CD4-positive, alpha-beta T cell treated with Interleukin-15 for 1 hour (primary cell): ENCODE measurements at places on chromosomes 1 and 21.
A peak's percentile ranks its signal among the peaks of the same experiment; 100 is the strongest.

- no peak for DNase-seq
Observed at GRCh38 chr21:40901691-40902090, 54.7 kb upstream of the DSCAM start.

DNA sequence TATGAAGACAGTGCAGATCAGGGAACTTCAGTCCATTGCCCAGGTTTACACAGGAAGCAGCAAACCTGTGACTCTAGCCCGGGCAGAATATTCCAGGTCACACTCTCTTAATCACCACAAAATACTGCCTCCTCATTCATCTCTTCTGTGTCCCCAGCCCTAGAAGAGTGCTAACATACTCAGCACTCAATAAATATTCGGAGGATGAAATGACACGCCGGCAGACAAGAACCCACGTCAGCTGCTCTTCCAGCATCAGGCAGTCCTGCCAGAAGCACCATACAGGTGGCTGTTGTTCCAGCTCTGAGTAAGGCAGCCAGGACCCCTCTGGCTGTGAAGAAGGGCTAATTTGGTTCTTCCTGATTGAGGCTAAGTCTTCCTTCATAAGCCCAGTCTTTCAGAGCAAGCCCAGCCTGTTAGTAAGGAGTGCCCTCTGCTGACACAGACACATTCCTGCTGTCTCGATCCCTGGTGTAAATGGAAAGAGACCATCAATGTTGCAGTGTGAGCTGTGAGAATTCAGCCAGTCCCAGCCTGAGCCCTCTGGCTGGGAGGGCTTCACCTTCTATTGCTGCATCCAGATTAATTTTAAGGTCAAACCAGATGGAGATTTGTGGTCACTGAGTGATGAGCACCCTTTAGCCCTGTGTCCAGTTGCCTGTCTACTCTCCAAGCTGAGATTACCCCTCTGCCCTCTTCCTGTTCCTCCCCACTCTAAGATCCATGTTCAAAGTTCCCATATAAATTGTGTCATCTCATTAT is 45.0 kb upstream of the KIRREL1 start:
- peak; percentile 26 for DNase-seq

DNA sequence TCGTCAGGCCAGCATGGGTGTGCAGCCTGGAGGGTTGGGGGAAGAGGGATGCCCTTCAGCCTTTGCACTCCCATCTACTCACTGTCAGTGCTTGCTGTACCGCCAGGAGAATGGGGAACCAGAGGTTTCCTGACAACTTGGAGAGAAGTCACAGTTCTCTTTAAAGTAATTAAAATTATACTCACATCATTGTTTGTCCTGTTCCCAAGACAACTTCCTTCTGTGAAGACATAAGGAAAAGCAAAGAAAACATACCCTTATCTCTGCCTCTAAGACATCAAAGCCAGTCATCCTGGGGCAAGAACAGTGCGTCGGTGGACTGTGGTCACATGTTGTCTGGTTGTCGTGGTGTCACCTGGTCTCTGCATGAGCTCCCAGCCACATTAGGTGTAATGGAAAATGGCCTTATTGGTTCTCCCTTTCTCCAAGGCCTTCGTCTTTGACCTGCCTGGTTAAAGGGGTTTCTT is 17.6 kb downstream of the TRAF5 start:
- no peak for DNase-seq

DNA sequence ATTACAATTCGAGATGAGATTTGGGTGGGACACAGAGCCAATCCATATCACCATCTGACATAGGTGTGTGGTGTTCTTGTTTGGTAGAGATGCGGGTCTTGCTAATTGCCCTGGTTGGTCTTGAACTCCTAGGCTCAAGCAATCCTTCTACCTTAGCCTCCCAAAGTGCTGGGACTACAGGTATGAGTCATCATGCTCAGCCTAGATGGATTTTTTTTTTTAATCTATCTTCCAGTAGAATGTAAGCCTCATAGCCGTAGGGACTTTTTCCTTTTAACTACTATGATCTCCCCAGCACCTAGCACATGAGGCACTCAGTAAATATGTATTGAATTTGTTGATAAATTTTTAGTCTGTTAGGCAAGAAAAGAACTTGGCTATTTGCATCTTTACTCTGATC is 94.6 kb upstream of the TENT5C start:
- no peak for DNase-seq

DNA sequence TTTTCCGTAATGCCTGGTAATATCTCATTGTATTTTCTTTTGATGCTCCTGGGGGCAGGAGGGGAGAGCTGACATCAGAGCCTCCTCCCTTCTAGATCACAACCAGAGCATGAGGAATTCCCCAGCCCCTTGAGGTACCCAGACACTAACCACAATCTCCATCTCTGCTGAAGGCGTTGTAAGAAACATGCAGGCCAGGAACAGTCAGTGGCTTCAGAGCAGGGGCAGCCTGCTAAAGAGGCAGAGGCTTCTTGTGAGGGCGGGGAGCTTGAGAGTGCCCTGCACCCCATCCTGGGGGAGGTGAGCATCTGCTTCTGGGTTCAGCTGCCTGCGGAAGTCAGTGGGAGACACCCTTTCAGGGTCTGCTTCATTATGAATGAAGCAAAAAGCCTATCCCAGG is 19.0 kb downstream of the MAPKAPK2 start:
- peak; percentile 74 for DNase-seq

DNA sequence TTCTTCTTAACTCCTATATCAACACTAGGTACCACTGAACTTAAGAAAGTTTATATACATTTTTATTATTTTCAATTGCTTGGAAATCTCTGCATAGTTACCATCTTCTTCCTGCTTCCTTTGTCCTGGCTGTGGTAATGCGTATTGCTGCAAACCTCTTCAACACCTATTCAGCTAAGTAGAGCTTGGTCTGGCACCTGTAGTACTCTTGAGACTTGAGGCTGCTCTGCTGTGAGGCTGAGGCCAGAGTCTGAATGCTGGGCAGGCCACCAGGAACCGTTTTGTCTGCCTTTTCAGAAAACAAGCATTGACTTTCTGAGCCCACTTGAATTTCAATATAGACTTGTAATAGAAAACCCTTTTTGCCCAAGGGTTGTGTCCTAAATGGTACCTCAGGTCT is 52.0 kb upstream of the RGS2 start:
- DNase-seq, result no peak
